ENCODE measurements at places on chromosomes 7 and 10. TPM values are rescaled to one million over a fixed set of nuclear protein-coding genes. Genes with fewer than 3 reads are reported as not detected.
A peak's percentile ranks its signal among the peaks of the same experiment; 100 is the strongest.

- no peak for DNase-seq
- no peaks in the 10 kb centered on the region for H3K27me3 ChIP-seq
- H3K4me1 ChIP-seq, result peaks cover 26% of the 10 kb centered on the region
- H3K36me3 ChIP-seq, result no peaks in the 10 kb centered on the region
- H3K27ac ChIP-seq, result no peak overlapping the region
- no peak overlapping the region for H3K4me3 ChIP-seq
These were observed 64.7 kb downstream of the CREB5 start for GRCh38 chr7:28477041-28477442.

GRCh38 chr10:31706464-31707092 lies 222.1 kb downstream of the ARHGAP12 start:
- DNase-seq, result no peak
- peaks cover 23% of the 10 kb centered on the region for H3K4me1 ChIP-seq
- no peak overlapping the region for H3K27ac ChIP-seq
- no peaks in the 10 kb centered on the region for H3K36me3 ChIP-seq

GRCh38 chr7:95246831-95247370 lies 77.4 kb downstream of the PON1 start:
- H3K4me3 ChIP-seq, result peak overlapping the region; percentile 18
- no peak overlapping the region for H3K27ac ChIP-seq
- DNase-seq, result peak; percentile 62
- no peaks in the 10 kb centered on the region for H3K36me3 ChIP-seq

GRCh38 chr7:105871142-105871541 lies 5.3 kb downstream of the ATXN7L1 start:
- no peaks in the 10 kb centered on the region for H3K36me3 ChIP-seq
- DNase-seq, result no peak
- H3K27ac ChIP-seq, result no peak overlapping the region
- no peaks in the 10 kb centered on the region for H3K27me3 ChIP-seq

DNA sequence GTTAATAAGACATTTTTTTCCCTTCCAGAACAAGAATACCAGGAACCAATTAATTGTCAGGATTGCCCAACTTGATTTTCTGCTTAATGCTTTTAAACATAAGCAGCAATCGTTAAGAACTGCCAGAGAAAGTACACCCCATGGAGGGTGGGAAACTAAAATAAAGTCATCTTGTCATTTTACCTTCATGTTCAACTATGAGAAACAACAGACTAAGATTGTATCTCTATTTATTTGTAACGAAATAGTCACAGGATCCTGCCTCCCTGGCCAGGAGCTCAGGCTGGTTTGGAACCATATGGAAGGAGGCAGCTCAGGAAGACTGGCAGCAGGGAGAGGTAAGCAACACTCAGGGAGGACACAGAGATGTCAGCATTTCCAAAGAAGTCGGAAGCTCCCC lies 129.6 kb downstream of the TNS3 start:
- DNase-seq, result no peak
- peak overlapping the region; percentile 13 for H3K4me3 ChIP-seq

GRCh38 chr7:23472956-23473843 lies 2.9 kb upstream of the IGF2BP3 start:
- H3K27ac ChIP-seq, result peak overlapping the region; percentile 78
- peak overlapping the region; percentile 78 for H3K4me3 ChIP-seq
- peaks cover 15% of the 10 kb centered on the region for H3K4me1 ChIP-seq
- peaks cover 31% of the 10 kb centered on the region for H3K27me3 ChIP-seq
- DNase-seq, result no peak

The PILRA gene
- total RNA-seq, result 2.3 TPM

The MEIG1 gene
- total RNA-seq, result 0.43 TPM

The MCU gene
- 31.8 TPM for total RNA-seq

The CLDN12 gene
- 37.9 TPM for total RNA-seq

Measured in astrocyte (in vitro differentiated cells and primary cell).